Activated CD4-positive, CD25-positive, alpha-beta regulatory T cell treated with anti-CD3 and anti-CD28 coated beads, Interleukin-2, amount 50 U/mL, for 24 hours (primary cell): ENCODE measurements at places on chromosomes 6 and 20.

DNA sequence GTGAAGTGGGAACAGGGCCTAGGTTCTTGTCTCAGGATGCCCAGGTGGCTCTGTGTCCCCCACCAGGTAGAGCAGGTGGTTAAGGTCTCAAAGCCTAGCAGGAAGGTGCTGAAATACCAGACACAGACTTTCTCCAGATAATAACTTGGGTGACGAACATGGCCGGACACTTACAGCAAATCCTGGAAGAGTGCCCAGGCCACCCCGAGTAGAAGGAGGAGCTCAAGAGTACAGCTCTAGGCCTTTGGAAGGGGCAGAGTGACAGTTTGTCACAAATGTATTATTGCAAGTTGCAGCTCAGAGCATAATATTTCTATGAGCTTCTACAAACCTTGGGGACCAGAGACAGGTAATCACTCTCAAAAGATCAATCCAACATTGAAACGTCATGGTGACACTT, 251.6 kb upstream of the SOX4 start:
- no peak for ATAC-seq

DNA sequence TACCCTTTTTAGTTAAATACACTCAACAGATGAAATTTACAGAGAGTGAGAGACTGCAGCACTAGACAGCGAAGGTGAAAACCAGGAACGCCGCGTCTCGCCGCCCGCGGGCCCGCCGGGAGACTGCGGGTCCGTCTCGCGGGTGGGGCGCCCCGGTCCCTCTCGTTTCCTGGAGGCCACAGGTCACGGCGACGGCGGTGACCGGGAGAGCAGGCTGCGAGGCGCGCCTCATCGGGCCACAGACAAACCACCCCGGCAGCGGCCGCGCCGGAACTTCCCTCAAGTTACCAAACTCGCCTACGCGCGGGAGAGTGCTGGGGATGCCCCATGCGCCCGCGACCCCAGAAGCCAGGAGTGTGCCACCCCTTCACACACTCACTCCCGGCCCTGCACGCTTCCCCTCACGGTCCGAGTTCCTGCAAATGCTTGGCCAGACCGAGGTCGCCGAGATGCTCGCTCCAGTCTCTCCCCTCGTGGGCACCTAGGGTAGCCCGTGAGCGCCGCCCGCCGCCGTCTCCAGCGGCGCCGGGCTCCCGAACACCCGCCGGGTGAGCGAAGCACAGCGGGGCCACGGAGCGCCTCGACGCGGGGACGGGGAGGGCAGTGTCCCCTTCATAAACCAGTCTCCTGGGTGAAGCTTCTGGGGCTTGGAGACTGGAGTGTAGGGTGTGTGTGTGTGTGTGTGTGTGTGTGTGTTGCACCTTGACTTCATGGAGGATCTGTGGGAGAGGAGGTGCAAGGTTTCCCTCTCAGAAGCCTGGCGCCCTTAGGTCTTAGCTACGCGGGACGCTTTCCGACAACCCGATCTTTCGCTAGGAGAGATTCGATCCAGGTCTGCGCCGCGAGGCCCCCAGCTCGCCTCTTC, 1.4 kb downstream of the BACH2 start:
- ATAC-seq = peak; percentile 29

DNA sequence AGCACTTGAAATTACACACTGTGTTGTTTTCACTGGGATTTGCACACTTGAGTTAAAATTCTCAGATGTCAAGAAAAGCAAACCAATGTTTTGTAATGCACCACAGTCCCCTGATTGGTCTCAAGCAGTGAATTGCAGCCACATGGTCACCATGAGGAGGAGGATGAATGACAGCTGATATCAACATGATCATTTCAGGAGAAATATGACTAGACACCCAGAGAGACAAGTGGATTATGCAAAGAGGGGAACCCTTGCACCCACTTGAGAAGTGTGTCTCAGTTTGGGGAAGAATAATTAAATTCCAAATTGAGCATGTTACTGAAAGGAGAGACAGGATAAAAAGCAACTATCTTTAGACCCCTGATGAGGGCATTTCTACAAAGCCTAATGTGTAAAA, 69.3 kb downstream of the UST start:
- no peak for ATAC-seq

- no peak for ATAC-seq
Observed at GRCh38 chr6:110378552-110378951, 20.4 kb upstream of the METTL24 start.

DNA sequence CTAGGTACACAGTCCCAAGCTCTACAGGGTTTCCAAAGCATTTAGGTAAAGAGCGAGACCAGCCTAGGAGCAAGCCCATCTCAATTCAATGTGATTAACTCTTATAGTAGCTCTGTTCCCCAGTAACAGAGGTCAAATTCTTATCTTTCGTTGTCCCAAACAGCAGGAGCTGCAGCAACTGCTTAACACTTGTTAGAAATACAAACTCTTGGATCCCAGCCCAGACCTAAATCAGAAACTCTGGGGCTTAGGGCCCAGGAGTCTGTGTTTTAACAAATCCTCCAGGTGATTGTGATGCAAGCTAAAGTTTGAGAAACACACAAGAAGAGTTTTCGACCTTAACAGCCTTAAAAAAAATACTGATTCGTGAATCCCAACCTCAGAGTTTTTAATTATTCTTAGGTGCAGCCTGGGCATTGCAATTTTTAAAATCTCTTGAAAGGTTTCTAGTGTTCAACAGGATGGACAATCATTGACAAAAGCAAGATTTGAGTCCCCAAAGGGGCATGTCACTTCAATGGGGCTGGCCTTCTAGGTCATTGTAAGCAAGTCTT, 127.4 kb upstream of the HCRTR2 start:
- no peak for ATAC-seq

- ATAC-seq = no peak
Observed at GRCh38 chr6:79384845-79385244, 150.4 kb upstream of the HMGN3 start.

DNA sequence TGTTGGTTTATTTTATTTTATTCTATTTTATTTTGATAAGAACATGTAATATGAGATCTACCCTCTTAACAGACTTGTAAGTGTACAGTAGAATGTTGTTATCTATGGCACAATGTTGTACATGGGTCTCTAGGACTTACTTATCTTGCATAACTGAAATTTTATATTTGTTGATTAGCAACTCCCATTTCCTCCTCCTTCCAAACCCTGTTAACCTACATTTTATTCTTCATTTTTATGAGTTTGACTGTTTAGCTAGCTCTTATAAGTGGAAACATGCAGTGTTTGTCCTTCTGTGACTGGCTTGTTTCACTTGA, 37.9 kb upstream of the BCAS1 start:
- no peak for ATAC-seq

DNA sequence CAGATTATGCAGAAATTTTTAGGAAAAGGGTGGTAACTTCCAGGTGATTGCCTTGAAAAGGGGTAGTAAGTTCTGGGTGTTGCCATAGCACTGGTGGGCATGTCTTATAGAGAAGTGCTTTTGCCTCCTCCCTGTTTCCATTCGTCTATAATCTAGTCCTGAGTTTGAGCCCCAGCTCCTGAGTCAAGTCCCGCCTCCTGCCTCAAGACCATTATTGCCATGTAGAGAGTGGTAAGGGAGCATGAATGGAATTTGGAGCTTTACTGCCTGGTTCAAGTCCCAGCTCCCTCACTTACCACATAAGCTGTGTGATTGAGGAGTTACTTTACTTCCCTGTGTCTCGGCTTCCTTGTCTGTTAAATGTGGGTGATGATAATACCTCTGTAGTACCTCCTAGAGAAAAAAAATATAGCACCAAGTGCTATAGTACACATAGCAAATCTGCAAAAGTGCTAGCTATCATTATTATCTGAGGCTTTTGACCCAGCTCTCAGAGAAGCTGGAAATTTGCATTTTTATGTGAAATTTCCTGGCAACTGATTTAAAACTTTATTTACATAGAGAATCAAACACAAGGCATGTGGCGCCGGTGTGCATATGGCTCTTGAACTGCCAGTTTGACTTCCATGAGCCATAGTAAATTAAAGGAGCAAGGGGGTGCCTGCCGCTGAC, 36.0 kb downstream of the TGM6 start:
- no peak for ATAC-seq

GRCh38 chr20:13545790-13546189, 92.9 kb downstream of the TASP1 start:
- ATAC-seq = no peak

GRCh38 chr20:44153636-44154043, 33.3 kb downstream of the JPH2 start:
- peak; percentile 30 for ATAC-seq

GRCh38 chr20:57167971-57168701, 98.3 kb downstream of the BMP7 start:
- ATAC-seq = no peak

- ATAC-seq = no peak
Observed at GRCh38 chr6:24391756-24392405, 10.9 kb upstream of the MRS2 start.

DNA sequence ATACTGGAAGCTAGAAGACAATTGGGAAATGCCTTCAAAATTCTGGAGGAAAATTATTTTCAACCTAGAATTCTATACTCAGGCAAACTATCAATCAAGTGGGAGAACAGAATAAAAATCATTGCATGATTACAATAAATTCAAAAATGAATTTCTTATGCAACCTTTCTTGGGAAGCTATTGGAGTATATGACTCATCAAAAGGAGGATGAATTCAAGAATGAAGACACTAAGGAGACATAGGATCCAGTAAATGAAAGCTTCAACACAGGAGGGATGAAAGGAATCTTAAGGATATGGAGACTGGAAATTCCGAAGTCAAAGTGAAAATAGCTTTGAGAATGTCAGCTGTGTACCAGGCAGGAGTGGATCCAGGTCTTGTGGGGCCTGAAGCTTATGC, 12.6 kb upstream of the UBR2 start:
- no peak for ATAC-seq

GRCh38 chr6:126258150-126258549, 81.8 kb upstream of the CENPW start:
- ATAC-seq = no peak

- ATAC-seq = no peak
Observed at GRCh38 chr20:5260889-5261288, 55.9 kb downstream of the PROKR2 start.
